Activated T-cell treated with anti-CD3 and anti-CD28 coated beads for 4 hours (primary cell): ENCODE measurements at places on chromosomes 5 and 9.

DNA sequence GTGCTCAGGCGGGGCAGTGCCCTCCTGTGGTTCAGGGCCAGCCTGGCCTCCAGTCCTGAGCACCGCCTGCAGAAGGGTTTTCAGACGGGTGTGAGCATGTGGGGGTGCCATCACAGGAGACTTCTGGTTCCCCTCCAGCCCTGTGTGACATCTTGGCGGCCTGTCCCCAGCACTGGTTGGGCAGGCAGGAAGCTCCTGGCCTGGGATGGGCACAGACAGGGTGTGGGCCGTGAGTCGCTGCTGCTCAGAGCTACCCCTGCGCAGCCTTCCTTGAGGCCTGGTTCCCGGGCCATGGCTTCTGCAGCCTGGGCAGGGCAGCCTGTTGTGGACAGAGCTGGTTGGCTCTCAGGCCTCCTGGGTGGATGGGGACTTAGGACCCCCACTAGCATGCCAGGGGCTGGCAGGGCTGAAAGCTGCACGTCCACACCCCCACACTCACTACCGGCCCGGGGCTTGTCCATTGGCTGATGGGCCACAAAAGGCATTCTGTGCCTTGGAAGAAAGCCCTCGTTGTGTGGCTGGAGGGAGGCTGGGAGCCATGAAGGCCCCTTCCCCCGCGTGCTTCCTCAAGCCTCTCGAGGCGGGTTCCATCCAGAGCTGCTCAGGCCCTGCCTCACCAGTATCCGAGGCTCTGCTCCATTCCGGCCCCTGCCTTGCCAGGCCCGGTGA, 58.7 kb downstream of the RXRA start:
- DNase-seq = no peak

GRCh38 chr9:20619487-20620200, 2.7 kb downstream of the MLLT3 start:
- DNase-seq = no peak

DNA sequence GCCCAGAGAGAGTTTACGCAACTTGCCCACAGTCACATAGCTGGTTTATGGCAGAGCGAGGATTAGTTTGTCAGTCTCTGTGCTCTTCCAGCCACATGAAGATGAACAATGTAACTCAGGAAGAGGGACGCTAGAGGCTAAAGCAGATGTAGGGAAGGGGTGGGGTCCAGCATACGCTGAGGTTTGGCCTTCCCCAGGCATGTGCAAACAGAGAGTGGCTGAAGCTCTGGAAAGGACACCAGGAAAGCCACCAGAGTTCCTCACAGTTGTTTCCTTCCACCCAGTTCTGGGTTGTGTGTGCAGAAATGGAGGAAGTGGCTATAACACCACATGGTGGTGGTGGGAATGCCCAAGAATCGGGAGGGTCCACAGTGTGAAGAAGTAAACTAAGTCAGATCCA, 60.0 kb downstream of the SNX18 start:
- no peak for DNase-seq

- DNase-seq = no peak
Observed at GRCh38 chr5:74560245-74560644, 80.3 kb downstream of the ENC1 start.

GRCh38 chr5:76927961-76928360, 24.9 kb upstream of the CRHBP start:
- DNase-seq = no peak

- no peak for DNase-seq
Observed at GRCh38 chr5:406041-406440, 36.9 kb upstream of the EXOC3 start.

DNA sequence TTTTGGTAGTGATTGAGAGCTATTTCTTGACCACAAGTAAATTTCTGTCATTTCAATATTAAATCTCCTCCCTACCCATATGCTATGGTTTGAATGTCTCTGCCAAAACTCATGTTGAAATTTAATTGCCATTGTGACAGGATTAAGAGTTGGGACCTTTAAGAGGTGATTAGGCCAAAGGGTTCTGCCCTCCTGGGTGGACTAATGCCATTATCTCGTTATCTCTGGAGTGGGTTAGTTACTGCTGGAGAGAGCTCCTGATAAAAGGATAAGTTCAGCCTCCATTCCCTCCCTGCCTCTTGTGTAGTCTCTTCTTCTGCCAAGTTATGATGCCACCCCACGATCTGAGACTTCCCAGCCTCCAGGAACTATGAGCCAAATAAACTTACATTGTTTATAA, 3.6 kb upstream of the DRD1 start:
- no peak for DNase-seq

DNA sequence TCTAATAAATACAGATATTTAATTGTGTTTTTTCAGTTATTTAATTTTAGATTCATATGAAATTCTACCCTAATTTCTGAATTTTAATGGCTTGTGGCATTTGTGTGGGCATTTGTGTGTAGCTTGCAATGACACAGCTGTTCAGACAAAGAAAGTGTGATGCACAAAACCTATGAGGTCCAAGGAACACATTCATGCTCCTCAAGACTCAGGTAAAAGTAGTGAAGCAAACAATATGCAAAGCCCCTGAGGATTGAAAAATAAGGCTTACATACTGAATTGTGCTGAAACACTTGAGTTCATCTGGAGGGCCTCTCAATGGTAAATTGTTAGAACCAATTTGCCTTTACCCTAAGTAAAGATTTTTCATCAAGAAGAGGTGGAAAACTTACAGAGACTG, 28.1 kb downstream of the IL7R start:
- DNase-seq = no peak
